ENCODE measurements at places on chromosomes 16 and 17. TPM values are rescaled to one million over a fixed set of nuclear protein-coding genes. Genes with fewer than 3 reads are reported as not detected.
A peak's percentile ranks its signal among the peaks of the same experiment; 100 is the strongest.

DNA sequence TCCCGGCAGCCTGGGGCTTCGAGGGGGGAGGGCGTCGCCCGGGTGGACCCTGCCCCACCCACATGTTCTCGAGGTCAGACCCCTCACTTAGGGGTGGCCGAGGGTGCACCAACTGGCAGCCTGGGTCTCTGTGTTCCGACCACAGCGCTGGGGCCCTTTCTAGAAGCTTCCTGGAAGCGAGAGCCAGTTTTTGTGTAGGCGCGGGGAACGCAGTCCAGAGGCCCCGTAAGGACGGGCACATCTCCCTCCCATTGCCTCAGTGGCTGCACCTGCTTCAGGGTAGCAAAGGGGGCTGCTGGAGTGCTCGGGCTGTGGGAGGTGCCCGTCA is 148.3 kb downstream of the BANP start:
- H3K27ac ChIP-seq: no peak overlapping the region
- no peak overlapping the region for H3K4me3 ChIP-seq
- no peaks in the 10 kb centered on the region for H3K4me1 ChIP-seq
- peaks cover 4% of the 10 kb centered on the region for H3K27me3 ChIP-seq
- H3K36me3 ChIP-seq: no peaks in the 10 kb centered on the region

HLF gene
- total RNA-seq: not detected

GRCh38 chr17:79975498-79976134 is 60.1 kb downstream of the TBC1D16 start:
- H3K27me3 ChIP-seq: no peaks in the 10 kb centered on the region
- H3K4me1 ChIP-seq: no peaks in the 10 kb centered on the region
- no peak for DNase-seq
- H3K4me3 ChIP-seq: no peak overlapping the region

DNA sequence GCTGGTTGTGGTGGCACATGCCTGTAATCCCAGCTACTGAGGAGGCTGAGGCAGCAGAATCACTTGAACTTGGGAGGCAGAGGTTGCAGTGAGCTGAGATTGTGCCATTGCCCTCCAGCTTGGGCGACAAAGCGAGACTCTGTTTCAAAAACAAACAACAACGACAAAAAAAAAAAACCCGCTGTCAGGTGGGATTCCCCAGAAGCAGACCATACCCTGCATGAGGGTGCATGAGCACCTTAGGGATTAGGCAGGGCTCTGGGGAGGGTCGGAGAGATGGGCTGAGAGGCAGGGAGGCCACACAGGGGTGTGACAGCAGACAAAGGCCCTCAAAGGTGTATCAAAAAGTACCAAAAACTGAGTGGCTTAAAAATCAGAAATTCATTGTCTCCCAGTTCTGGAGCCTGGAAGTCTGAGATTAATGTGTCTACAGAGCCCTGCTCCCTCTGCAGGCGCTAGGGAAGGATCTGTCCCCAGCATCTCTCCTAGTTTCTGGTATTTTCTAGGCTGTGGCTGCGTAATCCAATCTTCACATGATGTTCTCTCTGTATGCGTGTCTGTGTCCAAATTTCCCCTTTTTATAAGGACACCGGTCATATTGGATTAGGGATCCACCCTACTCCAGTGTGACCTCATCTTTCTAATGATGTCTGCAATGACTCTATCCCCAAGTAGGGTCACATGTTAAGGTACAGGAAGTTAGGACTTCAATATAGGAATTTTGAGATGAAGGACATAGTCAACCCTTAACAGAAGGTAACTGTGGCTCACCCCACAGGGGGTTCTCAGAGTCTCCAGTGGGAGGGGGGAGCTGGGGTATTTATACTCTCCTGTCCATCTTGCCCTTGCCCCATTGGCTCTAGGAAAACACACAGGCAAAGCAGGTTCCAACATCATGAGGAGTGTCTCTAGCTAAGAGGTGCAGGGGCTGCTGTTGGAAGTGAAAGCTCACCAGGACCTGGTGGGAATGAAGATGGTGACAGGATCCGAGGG is 13.6 kb upstream of the TVP23A start:
- no peaks in the 10 kb centered on the region for H3K27me3 ChIP-seq
- H3K4me3 ChIP-seq: no peak overlapping the region
- no peaks in the 10 kb centered on the region for H3K36me3 ChIP-seq
- H3K27ac ChIP-seq: no peak overlapping the region

ADAP2 gene
- 1.1 TPM for total RNA-seq

GRCh38 chr16:46859719-46860152 is 24.4 kb upstream of the GPT2 start:
- H3K27ac ChIP-seq: peak overlapping the region; percentile 9
- DNase-seq: peak; percentile 73
- no peaks in the 10 kb centered on the region for H3K27me3 ChIP-seq
- H3K4me3 ChIP-seq: no peak overlapping the region
- no peaks in the 10 kb centered on the region for H3K36me3 ChIP-seq

DNA sequence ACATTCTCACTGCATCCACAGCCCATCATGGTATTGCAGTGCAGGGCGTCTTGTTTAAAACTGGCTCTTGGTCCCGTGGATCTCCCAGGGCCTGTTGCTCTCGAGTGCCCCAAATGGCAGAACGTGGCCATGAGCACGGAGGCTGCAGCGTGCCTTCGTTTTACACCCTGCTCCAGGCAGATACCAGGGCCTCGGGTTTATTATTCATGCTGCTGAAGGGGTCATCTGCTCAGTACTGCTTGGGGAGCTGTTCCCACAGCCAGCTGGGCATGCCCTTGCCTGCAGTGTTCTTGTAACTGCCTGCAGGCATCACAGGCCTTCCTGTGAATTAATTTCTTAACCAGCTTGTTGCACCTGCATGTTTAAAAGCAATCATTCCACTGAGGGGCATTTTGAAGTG is 129.7 kb upstream of the CHMP6 start:
- H3K36me3 ChIP-seq: no peaks in the 10 kb centered on the region
- H3K27me3 ChIP-seq: no peaks in the 10 kb centered on the region
- peaks cover 18% of the 10 kb centered on the region for H3K4me1 ChIP-seq
- H3K4me3 ChIP-seq: no peak overlapping the region
- no peak overlapping the region for H3K27ac ChIP-seq

GRCh38 chr17:58932956-58933355 is 173.7 kb downstream of the TRIM37 start:
- DNase-seq: no peak
- no peaks in the 10 kb centered on the region for H3K4me1 ChIP-seq
- no peaks in the 10 kb centered on the region for H3K36me3 ChIP-seq
- no peak overlapping the region for H3K27ac ChIP-seq

ZNF469 gene
- total RNA-seq: 6.3 TPM

- no peak for DNase-seq
- no peaks in the 10 kb centered on the region for H3K27me3 ChIP-seq
- no peaks in the 10 kb centered on the region for H3K4me1 ChIP-seq
- no peak overlapping the region for H3K4me3 ChIP-seq
- H3K27ac ChIP-seq: no peak overlapping the region
Measured at GRCh38 chr16:79190542-79190941, 410.0 kb downstream of the MAF start.

- peak; percentile 66 for DNase-seq
- H3K27me3 ChIP-seq: no peaks in the 10 kb centered on the region
- H3K4me3 ChIP-seq: no peak overlapping the region
Measured at GRCh38 chr17:68733241-68734176, 132.3 kb upstream of the FAM20A start.

SLC35G6 gene
- not detected for total RNA-seq

DNA sequence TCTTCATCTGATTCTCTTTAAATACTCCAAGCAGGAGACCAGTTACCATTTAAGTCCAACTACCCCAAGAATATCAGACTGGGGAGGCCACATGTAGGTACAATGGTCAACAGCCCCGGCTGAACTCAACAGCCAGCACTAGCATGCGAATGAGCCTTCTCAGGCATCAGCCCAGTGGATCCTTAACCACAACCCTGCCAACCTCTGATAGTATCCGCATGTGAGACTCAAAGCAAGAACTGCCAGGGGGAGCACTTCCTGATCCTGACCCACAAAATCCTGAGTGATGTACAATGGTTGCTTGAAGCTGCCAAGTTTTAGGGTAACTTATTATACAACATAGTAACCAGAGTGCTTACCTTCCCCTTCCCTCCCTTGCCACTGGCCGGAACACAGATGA is 4.0 kb downstream of the PYY start:
- H3K27me3 ChIP-seq: peaks cover 41% of the 10 kb centered on the region
- H3K36me3 ChIP-seq: no peaks in the 10 kb centered on the region
- H3K4me3 ChIP-seq: no peak overlapping the region
- DNase-seq: no peak

MYH13 gene
- not detected for total RNA-seq

- H3K27me3 ChIP-seq: no peaks in the 10 kb centered on the region
- no peak for DNase-seq
- no peak overlapping the region for H3K27ac ChIP-seq
- H3K4me3 ChIP-seq: peak overlapping the region; percentile 61
- H3K4me1 ChIP-seq: peaks cover 20% of the 10 kb centered on the region
Measured at GRCh38 chr16:1825381-1825863, 1.2 kb downstream of the HAGH start.

DNA sequence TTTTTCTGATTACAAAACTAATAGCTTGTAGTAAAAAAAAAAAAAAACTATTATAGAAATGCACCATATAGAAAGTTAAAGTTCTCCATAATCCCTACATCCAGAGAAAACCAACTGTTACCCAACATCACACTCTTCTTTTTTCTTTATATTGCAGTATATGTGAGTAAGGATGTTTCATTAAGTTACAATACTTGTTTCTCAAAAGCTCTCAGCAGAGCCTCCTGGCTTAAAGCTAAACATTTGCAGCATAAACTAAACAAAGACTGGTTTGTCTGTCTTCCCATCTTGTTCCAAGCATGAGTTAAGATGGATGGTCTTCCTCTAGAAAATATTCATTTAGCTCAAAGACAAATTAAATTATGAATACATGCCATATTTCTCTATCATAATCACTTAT is 25.2 kb downstream of the GRB2 start:
- no peak for DNase-seq
- no peaks in the 10 kb centered on the region for H3K27me3 ChIP-seq
- H3K27ac ChIP-seq: no peak overlapping the region
- H3K4me3 ChIP-seq: no peak overlapping the region

DNA sequence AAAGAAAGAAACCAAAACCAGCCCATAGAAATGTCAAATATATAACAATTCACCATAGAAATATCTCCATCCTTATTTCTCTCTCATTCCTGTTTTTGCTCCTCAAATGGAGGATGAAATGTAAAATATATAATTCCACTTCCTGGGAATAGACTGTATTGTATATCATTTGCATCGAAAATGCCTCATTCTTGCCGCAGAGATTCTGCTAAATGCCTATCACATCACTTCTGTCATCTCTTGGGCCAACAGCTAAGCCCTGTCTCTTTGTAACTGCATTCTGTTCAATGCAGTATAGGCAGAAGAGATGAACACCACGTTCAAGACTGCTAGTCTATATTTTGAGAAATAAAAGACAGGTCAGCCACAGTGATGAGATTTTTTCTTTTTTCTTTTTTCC is 956.3 kb upstream of the SOX9 start:
- no peak for DNase-seq
- no peaks in the 10 kb centered on the region for H3K27me3 ChIP-seq
- no peak overlapping the region for H3K27ac ChIP-seq

CLEC18A gene
- 0.46 TPM for total RNA-seq

TMEM100 gene
- not detected for total RNA-seq

- no peaks in the 10 kb centered on the region for H3K27me3 ChIP-seq
- H3K27ac ChIP-seq: no peak overlapping the region
- H3K4me1 ChIP-seq: no peaks in the 10 kb centered on the region
- H3K36me3 ChIP-seq: peaks cover 2% of the 10 kb centered on the region
- H3K4me3 ChIP-seq: no peak overlapping the region
Measured at GRCh38 chr17:59131131-59131530, 23.9 kb downstream of the SKA2 start.

PPP1R27 gene
- not detected for total RNA-seq

GPR139 gene
- total RNA-seq: not detected

DOC2B gene
- total RNA-seq: 0.22 TPM

CD79B gene
- total RNA-seq: 2.1 TPM

- no peak overlapping the region for H3K27ac ChIP-seq
- H3K27me3 ChIP-seq: no peaks in the 10 kb centered on the region
- DNase-seq: peak; percentile 89
- no peaks in the 10 kb centered on the region for H3K36me3 ChIP-seq
- peaks cover 20% of the 10 kb centered on the region for H3K4me1 ChIP-seq
Measured at GRCh38 chr16:84754353-84754856, 54.6 kb downstream of the USP10 start.

RAPGEFL1 gene
- total RNA-seq: 13.4 TPM

RPH3AL gene
- total RNA-seq: 7.0 TPM

DNA sequence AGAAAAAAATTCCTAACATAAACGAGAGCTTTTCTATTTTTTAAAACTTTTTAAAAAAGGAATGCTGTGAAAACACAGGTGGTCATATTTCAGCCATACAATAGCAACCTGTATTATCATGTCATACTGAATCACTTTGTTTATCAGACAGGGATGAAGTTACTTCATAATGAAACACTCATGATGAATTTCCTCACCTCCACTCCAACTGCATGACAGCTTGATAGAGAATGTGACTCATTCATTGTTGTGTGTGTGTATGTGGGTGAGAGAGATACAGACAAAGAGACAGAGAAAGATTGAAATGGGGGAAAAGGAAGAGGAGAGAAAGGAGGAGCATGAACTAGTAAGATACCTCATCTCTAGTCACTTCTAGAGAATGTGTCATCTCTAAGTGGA is 109.0 kb downstream of the SYCE1L start:
- H3K27me3 ChIP-seq: no peaks in the 10 kb centered on the region
- H3K27ac ChIP-seq: peak overlapping the region; percentile 86
- no peaks in the 10 kb centered on the region for H3K36me3 ChIP-seq
- no peak overlapping the region for H3K4me3 ChIP-seq
- peaks cover 22% of the 10 kb centered on the region for H3K4me1 ChIP-seq

- no peak for DNase-seq
- no peak overlapping the region for H3K27ac ChIP-seq
Measured at GRCh38 chr16:50021544-50021943, 3.5 kb upstream of the CNEP1R1 start.

GLG1 gene
- 150 TPM for total RNA-seq

GRCh38 chr16:87468550-87468949 is 24.3 kb downstream of the ZCCHC14 start:
- no peak for DNase-seq
- no peak overlapping the region for H3K27ac ChIP-seq
- peaks cover 40% of the 10 kb centered on the region for H3K4me1 ChIP-seq
- no peak overlapping the region for H3K4me3 ChIP-seq
- H3K27me3 ChIP-seq: no peaks in the 10 kb centered on the region
- H3K36me3 ChIP-seq: no peaks in the 10 kb centered on the region
